ENCODE measurements at places on chromosomes 11 and 22.

GRCh38 chr11:92278791-92279433, 54.3 kb downstream of the FAT3 start:
- no peak for DNase-seq

DNA sequence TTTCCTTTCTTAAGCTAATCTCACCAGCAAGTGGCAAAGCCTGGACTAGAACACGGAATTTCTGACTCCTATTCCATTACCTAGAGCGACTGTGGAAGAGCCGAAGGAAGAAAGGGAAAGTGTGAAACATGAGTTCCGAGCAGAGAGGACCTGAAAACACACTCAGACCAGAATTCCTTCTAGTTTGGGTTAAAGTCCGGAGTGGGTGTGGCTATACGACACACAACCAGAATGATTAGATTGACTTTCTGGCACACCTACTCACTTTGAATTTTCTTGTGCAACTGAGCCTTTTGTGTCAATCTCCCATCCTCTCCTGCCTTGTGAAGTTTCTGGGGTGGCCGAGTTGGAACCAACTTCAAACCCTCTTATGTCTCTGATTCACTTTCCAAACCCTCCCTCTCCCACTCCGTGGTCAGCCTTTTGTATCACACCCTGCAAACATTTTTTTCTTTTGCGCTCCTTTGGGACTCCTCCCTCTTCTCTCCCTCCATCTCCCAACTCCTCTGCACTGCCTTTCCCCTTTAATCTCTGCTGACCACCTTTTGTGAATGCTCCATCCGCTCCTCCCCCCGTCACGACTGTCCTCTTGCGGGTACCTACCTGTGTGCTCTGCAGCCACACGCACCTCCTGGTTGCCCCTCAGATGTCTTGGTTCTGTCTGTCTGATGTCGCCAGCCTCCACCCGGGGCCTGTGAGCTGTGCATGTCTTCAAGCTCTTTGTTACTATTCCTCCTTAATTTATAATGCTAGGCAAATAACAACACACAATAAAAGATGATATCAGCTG, 86.3 kb upstream of the BLID start:
- DNase-seq, result no peak

DNA sequence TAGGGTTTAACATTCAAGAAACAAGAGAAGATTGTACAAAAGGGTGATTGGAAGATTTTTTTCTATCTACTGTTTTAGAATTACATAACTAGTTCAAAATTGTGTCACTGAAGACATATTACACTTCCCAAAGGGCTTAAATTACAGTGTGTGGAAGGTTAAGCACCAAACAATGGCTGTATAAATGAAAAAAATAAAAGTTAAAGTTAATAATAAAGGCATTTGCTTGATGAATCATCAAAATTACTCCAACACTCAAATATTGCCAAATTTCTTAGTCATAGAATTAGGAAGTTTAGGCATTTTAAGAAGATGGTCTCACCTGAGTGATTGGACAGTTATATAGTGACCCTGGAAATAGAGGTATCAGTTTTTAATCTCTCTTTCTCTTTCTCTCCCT, 227.6 kb upstream of the CARD18 start:
- no peak for DNase-seq

DNA sequence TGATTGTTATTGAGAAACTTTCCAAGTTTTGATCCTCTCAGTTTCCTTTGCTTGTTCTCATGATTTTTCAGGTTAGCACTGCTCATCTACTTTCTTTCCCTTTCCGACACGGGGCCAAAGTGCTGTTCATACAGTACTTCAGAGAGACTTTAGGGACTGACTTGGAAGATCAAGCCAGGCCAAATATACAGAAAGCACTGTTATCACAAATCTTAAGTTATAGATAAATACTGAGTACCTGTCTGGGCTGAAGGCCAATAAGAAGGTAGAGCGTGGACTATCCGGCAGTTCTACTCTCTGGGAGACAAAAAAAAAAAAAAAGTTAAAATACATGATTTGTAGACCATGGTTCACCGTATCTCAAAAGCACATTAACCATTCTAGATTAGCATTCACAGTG, 46.2 kb downstream of the AMBRA1 start:
- no peak for DNase-seq

DNA sequence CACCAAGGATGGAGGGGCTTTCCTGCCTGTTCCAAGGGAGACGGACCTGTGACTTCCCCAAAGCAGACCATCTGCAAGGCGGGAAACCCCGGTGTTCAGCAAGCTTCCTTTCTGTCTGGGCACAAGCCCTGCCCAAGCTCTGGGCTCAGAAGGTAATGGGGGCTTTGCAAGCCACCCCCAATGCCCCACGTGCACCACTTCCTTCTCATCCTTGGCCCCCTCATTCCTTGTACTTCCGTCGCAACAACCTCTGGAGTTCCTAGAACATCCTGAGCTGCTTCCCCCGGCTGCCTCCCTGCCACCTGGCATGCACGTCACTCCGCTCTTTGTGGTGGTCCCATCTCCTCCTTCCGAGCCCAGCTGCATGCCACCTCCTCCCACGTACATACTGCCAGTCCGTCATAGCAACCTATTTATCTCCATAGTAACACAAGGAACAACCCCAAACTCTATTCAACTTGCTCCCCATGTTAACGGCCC, 3.9 kb downstream of the MYEOV start:
- no peak for DNase-seq

DNA sequence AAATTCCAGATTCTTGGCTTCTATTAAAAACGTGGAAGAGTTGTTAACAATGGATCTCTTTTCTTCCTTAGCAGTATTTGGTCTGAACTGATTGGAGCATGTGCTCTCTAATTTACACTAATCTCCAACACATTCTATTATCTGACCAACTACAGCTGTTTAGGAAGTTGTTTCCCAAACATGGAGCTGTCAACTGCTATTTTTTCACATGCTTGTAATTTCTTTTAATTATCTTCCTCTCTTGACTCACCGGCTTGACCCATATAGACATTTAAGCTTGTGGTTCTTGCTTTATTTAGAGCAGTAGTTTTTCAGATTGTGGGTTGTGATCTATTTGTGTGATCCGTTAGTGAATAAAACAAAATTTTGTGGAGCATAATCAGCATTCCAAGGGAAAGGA, 40.8 kb downstream of the CTNND1 start:
- no peak for DNase-seq

DNA sequence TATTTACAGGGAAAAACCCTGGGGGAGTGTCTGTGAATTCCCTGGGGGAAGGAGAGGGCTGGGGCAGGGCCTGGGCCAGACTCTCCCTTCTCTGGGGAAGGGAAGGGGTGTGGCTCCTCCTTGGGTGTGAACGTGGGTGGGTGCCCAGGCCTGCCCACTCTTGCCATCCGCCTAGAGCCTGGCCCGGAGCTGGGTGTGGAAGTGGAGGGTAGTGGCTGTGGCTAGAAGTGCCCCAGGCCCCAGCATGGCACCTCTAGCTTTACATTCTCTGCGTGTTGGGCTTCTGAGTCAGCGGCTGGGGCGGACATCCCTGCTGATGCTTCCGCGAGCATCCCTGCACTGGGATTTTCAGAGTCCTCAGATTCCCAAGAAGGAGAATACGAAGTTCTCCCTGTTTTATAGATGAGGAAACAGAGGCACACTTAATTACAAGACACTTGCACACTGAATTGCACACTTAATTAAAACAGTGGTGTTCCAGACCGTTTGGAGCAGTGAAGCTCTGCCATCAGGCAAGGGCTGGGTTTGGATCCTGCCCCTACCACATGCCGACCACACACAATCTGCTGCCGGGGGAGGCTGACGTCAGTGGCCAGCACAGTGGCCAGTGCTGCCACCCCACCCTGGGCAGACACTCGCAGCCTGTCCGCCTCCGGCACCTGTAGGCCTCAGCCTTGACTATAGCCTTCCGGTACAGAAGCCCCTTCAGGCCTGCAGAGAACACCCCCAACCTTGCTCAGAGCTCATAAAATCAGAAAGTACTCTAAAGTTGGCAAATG, 7.6 kb downstream of the BAD start:
- DNase-seq, result no peak

- no peak for DNase-seq
Measured at GRCh38 chr22:45491841-45492240, 10.8 kb upstream of the FBLN1 start.

- DNase-seq, result no peak
Measured at GRCh38 chr11:78325274-78325781, 92.3 kb downstream of the GAB2 start.

GRCh38 chr11:46565232-46565840, 28.5 kb downstream of the AMBRA1 start:
- DNase-seq, result no peak

DNA sequence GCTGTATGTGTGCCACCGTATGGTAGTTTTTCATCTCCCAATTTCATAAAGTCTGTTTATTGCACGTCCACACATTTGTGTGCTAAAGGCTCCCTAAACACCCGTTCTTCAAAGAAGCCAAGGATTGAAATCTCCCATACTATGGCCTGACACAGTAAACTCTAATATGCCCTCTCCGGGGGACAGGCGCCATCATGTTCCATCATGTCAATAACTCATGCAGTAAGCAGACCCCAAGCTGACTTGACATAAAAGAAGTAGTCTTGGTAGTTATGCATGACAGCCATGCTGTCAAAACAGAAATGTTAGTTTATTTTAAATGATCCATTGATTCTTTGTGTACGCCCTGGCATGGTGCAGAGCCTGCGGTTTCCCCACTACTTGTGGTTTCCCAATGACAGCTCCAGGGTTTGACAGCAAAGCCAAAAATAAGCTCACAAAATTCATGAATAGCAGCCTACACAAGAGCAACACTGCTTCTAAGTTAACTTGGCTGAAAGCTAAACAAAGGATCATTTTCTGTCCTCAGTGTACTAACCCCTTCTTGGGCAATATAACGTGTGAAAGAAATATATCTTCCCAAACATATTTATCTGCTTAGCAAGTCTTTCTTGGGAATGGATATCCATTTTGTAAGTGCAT, 56.5 kb upstream of the CABP7 start:
- DNase-seq, result no peak

DNA sequence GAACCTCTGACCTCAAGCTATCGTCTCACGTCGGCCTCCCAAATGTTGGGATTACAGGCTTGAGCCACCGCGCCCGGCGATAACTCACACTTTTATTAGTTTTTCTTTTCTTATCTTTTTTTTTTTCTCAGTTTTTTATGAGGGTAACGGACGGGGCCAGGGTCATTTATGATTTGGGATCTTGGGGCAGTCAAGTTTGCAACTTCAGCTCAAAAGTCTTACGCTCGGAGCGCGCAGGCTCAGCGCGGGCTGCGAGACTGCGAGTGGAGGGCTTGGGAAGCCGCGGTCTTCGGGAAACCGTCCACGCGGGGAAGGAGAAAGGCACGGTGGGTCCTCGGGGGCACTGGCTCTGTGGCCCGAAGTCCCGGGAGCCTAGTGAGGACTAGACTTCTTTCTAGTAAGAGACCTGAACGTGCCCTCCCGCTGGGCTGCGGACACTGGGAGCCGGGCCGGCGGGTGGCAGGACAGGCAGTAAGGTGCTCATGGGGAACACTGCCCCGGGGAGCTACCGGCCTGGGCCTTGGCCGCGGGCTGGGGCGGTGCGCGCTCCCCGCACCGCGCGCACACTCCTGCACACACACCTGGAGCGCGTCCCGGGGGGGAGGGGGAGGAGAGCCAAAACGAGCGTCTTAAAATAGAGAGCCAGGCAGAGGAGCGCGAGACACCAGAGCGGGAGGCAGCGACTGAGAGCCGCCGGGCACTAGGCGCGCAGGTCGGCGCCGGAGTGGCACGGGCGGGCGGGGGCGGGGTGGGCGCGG, 476 bp upstream of the BARX2 start:
- DNase-seq, result no peak

DNA sequence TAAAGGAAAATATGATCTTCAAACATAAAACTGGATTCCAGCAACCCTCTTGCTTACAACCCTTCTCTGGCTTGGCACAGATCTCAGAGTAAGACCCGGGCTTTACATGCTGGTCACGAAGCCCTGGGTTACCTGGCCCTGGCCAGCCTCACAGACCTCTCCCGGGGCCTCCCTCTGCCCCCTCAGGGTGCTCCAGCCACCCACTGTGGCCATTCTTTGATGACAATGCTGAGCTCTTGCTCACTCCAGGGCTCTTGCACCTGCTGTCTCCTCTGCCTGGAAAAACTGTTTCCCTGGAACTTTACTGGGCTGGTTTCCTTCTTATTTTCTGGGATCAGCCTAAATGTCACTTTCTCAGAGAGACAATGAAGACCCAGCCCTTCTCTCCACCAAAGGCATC, 43.9 kb downstream of the C11orf96 start:
- DNase-seq, result no peak

DNA sequence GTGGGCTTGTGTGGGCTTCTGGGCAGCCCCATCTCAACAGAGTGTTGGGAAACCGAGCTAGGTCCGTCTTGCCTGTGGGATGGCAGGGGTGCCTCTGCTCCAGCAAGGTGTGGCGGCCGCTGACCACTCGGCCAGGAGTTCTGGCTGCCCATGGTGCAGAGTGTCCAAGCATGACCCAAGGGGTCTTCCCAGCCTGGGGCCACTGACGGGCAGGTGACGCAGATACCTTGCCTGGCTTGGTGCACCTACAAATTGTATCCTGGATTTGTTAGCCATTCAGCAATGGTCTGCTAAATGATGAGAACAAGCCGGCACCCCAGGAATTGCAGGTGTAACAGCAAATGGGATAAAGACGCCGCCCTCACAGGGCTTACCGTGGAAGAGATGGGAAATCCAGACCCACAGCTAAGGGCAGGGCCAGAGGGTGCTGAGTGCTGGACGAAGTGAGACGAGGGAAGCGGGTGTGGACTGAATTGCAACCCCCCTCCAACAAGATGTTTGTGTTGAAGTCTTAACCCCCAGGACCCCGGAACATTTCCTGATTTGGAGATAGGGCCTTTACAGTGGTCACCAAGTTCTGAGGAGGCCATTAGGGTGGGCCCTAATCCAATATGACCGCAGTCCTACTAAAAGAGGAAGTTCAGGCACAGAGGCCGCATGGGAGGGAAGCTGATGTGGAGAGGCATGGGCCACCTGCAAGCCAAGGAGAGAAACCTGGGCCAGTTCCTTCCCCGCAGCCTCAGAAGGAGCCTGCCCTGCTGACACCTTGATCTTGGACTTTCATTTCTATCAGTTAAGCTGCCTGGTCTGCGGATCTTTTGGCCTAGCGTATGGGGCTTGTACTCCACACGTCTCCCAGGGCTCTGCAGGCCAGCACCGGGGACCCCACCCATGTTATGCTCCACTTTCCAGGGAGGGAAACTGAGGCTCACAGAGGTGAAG, 45.2 kb upstream of the LINC01488 start:
- DNase-seq, result no peak

DNA sequence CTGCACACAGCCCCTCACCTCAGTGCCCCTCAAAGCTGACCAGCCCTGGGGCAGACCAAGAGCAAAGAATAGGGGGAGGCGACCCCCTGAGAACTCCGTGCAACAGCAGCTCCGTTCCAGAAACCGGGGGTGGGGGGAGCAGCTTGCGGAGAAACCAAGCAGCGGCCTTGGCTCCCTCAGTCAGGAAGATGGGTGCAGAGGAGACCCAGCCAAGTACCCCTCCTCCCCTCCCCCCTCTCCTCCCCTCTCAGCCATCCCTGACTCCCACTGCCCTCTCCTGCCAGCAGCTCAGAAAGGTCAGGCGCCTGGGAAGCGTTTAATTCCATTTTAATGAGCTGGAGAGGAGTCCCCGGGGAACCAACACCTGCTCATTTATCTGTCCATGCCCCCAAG, 78.9 kb downstream of the PDE2A start:
- DNase-seq, result no peak

Measured in NCI-H1417 treated with DMSO at 0.1 percent for 48 hours (cell line).